T-helper 1 cell (primary cell): ENCODE measurements at places on chromosomes 2 and 18.

GRCh38 chr2:216643986-216644659 lies 10.9 kb downstream of the IGFBP2 start:
- DNase-seq: no peak

DNA sequence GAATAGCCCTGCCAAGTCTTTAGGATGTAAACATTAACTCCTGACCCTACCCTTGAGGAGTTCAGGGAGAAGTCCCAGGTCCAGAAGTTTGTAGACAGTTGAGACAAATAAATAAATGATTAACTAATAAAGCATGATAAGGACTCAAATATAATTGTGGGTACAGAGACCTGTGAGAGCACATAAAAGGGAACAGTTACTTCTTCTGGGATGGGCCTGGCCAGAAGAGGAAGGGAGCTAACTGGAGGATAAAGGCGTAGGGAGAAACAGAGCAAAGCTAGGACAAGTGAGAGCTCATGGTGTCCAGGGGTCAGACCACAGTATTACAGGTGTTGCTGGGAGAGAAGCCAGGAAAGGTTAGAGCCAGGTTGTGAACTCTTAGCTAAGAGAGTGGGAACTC lies 3.0 kb downstream of the LCLAT1 start:
- DNase-seq: no peak

GRCh38 chr2:43292297-43292696 lies 65.9 kb upstream of the ZFP36L2 start:
- no peak for DNase-seq

DNA sequence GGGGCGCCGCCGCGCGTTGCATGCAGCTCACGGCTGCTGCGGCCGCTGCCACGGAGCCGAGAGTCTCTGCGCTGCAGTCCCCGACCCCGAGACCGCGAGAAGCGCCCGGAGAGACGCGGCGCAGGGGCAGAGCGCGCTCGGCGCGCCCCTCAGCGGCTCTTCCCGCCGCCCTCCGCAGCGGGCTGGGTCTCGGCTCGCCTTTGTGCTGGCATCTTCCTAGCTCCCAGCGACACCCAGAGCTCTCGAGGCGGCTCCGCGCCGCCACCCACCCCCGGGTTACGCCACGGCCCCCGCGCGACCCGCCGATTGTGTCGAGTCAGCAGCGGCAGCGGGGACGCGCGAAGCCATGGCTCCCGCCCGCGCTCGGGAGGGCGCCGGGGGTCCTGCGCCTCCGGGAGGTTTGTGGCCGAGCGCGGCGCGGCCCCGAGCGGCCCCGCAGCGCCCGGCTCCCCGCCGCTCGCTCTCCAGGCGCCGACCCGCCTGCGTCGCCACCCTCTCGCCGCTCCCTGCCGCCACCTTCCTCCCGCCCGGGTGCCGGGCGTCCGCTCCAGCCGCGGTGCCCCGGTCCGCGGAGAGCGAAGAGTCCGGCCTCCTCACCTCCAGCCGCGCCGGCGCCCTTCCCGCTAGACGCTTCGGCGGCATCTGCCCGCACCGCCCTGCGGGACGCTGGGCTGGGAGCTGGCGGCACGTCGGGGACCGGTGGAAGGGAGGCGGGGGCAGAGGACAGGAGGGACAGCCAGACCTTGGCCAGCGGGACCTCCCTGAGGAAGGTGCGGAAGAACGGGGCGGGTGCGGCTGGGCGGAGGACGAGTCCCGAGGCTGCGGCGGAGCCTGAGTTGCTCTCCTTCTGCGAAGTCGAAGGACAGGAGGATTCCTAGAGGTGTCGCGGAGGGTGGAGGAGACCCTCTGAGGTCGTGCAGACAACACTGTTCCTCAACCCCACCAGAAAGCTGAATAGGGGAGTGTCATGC lies 46.3 kb upstream of the CCDC150 start:
- DNase-seq: no peak

DNA sequence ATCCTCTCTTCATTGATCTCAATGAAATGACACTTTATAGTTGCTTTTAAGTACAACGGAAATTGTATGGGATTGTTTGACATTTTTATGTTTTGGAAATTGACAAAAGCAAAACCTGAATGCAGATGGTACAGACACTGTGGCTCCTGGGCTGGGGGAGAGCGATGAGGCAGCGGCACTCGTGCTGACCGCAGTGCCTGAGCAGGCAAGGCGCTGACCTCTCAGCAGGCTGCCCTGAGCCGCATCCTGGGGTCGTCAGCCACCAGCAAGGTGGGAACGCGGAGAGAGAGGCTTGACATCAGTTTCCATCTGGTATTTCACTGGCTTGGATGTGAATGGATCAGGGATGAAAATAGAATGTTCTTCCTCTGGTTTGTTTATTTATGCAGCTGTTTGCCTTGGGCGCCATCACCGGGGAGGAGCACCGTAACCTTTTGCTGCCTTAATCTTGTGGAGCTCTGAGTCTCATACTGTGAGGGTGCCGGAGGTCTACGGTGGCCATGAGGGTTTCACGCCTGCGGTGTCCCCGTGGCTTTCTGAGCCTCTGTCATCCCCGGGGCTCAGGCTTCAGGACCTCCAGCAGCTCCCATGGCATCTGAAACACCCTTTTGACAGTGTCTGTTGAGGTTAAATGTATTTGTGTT lies 94.8 kb upstream of the TPO start:
- no peak for DNase-seq

DNA sequence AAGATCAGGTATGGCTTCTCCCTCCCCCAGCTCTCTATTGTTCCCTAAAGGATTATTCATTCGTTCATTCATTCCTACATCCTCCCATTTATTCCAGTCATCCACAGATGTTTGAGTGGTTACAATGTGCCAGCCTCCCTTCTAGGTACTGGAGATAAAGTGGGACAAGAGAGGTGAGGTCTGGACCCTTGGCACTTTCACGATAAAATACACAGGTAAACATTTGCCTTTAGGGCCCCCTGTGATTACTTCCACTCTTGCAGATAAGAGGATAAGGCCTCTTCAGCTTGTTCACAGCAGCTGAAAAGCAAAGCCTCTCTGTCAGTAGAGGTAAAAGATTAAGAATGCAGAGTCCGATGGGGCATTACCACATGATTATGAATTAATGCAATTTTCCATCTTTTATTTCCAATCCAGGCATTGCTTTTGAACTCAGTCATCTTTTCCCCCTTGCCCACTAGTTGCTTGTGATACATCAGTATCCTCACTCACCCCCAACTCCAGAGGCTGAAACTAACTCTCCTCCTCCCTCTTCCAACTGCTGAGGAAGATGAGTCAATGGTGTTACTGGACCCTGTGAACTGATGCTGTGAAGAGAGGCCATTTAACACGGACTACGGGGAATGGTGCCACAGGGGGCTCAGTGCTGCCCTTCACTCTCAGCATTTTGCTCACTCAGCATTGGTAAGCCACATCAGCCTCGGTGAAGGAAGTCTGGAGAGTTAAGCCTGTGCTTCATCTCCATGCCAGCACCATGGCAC lies 1.1 kb upstream of the DPP4 start:
- DNase-seq: no peak
